ENCODE measurements at places on chromosomes 2 and 18. TPM values are rescaled to one million over a fixed set of nuclear protein-coding genes. Genes with fewer than 3 reads are reported as not detected.

EML6 gene
- total RNA-seq: 0.59 TPM

NHEJ1 gene
- 12.9 TPM for total RNA-seq

- H3K36me3 ChIP-seq: no peaks in the 10 kb centered on the region
- no peak overlapping the region for H3K27ac ChIP-seq
- H3K4me3 ChIP-seq: no peak overlapping the region
- DNase-seq: no peak
Observed at GRCh38 chr2:149612122-149612521, 24.5 kb upstream of the MMADHC start.

- H3K4me3 ChIP-seq: no peak overlapping the region
- H3K36me3 ChIP-seq: no peaks in the 10 kb centered on the region
- H3K4me1 ChIP-seq: no peaks in the 10 kb centered on the region
- no peak overlapping the region for H3K27ac ChIP-seq
- peaks cover 23% of the 10 kb centered on the region for H3K27me3 ChIP-seq
Observed at GRCh38 chr18:7567474-7568425, 634 bp downstream of the PTPRM start.

FAM228A gene
- not detected for total RNA-seq

- H3K36me3 ChIP-seq: no peaks in the 10 kb centered on the region
- no peak overlapping the region for H3K27ac ChIP-seq
- DNase-seq: no peak
- H3K27me3 ChIP-seq: no peaks in the 10 kb centered on the region
Observed at GRCh38 chr2:158021226-158021625, 80.5 kb upstream of the UPP2 start.

All from CD4-positive, CD25-positive, alpha-beta regulatory T cell (primary cell).